ENCODE measurements at places on chromosomes 7 and 10.
A peak's percentile ranks its signal among the peaks of the same experiment; 100 is the strongest.

- DNase-seq: no peak
These were observed 33.5 kb upstream of the CPN1 start for GRCh38 chr10:100114976-100115770.

GRCh38 chr7:4960363-4960762, 1.4 kb upstream of the MMD2 start:
- no peak for DNase-seq

- no peak for DNase-seq
These were observed 210.1 kb upstream of the KMT2E start for GRCh38 chr7:104803931-104804330.

GRCh38 chr7:72325561-72325960, 86.6 kb downstream of the CALN1 start:
- DNase-seq: no peak

DNA sequence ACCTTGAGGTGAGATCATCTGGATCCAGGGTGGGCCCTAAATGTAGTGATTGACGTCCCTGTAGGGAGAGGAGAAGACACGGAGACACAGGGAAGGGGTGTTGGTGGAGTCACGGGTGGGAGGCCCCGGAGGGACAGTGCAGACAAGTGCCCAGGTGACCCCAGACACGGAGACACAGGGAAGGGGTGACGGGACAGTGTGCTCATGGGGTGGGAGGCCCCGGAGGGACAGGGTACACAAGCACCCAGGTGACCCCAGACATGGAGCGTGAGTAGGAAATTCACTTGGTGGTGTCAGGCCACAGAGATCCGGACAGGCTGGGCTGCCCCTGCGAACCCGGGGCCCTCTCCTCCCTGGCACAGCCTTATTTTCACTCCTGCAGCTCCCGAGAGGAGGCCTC, 176.9 kb downstream of the PTPRN2 start:
- no peak for DNase-seq

- no peak for DNase-seq
These were observed 103.9 kb upstream of the EFCAB10 start for GRCh38 chr7:105685161-105685560.

- no peak for DNase-seq
These were observed 20.7 kb downstream of the VSTM4 start for GRCh38 chr10:49094646-49095045.

- DNase-seq: no peak
These were observed 8.0 kb downstream of the COA1 start for GRCh38 chr7:43721193-43721806.

- no peak for DNase-seq
These were observed 307.8 kb upstream of the TPK1 start for GRCh38 chr7:145143685-145144084.

GRCh38 chr10:69421611-69422308, 5.0 kb upstream of the TACR2 start:
- DNase-seq: no peak

DNA sequence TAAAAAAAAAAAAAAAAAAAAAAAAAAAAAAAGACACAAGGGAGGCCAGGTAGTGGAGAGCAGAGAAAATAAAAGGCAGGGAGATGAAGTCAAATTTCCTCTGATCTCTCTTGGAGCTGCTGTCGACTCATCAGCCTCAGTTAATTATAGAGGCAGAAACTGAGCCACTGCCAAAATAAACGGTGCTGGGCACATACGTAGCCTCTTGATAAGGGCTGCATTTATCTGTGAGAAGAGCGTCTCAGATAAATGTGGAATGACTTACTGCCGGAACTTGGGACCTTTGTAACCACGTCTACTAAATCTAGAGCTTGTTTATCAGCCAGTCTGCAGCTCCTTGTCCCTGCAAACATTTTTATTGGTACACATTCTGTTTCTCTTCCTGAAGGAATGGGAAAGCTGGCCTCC, 162.3 kb downstream of the BAMBI start:
- DNase-seq: no peak

- DNase-seq: no peak
These were observed 481.0 kb downstream of the TNS3 start for GRCh38 chr7:47100817-47101435.

DNA sequence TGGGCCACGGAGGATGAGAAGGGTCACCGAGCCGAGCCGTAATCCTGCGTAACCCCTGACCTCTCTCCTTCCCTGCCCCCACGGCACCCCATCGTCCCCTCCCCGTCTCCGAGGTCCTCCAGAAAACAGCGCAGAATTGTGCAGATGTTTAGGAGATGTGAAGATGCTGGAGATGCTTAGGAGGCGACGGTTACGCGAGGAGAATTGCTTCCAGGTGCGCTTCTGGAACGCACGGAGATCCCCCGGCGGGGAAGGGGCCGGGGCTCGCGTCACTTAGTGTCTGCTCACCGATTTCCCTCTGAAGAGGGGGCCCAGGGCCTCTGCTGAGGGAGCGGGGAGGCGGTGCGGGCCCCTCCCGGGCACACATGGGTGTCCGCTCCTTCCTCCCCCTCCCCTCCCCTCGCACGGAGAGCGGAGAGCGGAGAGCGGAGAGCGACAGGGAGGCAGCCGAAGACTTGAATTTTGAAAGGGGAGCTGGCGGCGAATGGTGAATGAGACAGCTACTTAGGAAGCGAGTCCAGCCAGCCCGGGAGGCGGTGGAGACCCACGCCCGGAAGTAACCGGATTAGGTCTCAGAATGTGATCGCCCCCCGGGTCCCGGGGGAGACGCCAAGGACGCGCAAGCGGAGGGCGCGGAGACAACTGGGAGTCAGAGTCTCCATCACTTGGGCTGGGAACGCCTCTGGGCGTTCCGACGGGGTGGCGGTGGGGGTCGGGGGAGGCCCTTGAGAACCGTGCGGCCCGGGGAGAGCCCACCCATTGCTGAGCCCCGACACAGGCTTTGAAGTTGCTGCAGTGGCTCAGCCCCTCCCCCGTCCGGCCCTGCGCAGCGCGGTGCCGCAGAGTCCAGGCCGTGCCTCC, 8.7 kb upstream of the EN2 start:
- DNase-seq: no peak

- no peak for DNase-seq
These were observed 102.9 kb upstream of the NFE2L3 start for GRCh38 chr7:26049081-26049480.

DNA sequence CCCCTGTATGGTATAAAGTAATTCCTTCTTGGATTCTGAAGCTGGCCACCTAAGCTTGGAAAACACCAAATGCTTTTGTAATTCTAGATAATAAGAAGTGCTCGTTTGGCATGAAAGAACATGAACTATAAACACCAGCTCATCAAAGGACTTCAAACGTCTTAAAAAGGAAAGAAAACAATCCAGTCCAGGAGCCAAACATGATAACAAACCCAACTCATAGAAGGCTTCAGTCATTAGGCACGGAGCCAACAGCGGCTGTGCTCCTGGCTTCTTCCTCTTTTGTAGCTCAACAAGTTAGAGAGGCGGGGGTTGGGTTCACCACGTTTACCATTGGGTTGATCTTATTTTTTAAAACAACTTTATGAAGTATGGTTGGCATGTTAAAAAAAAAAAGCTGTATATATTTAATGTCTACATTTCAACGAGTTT, 56.4 kb upstream of the ECHDC3 start:
- peak; percentile 9 for DNase-seq

GRCh38 chr7:69433081-69433480, 165.2 kb upstream of the AUTS2 start:
- DNase-seq: no peak

- no peak for DNase-seq
These were observed 164.7 kb upstream of the KLF6 start for GRCh38 chr10:3949711-3950110.

DNA sequence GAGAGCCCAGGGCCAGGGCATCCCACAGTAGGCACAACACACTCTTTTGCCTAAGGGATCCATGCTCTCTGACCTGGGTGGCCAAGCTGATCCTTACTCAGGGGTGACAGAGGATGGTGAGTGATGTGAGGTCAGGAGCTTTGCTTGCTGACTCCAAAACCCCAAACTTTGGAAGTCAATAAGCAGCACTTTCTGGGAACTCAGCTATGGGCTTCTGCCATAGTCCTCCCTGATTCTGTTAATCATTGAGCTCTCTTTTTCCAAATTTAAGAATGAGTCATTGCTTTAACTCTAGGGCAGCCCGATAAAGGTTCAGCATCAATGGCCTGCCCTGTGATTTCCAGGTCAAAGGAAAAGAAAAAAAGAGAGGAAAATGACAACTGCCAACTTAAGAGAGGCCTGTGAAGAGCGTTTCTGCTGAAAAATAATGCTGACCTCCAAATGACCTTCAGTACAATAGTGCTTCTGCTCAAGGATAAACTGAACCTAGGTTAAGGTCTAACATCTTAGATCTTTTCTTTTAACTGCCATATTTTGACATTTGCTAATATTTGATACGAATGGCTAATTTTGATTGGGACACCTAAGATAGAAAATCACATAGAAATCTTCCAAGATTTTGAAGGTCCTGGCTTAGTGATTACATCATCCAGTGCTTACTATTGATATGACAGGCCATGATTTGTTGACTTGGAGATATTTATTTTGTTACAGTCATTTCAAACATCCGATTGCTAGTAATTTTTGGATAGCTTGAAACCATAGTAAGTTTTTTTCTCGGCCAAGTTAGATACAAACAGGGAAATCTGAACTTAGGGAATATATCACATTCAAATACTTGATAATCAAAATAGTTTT, 20.8 kb upstream of the RELN start:
- DNase-seq: no peak

DNA sequence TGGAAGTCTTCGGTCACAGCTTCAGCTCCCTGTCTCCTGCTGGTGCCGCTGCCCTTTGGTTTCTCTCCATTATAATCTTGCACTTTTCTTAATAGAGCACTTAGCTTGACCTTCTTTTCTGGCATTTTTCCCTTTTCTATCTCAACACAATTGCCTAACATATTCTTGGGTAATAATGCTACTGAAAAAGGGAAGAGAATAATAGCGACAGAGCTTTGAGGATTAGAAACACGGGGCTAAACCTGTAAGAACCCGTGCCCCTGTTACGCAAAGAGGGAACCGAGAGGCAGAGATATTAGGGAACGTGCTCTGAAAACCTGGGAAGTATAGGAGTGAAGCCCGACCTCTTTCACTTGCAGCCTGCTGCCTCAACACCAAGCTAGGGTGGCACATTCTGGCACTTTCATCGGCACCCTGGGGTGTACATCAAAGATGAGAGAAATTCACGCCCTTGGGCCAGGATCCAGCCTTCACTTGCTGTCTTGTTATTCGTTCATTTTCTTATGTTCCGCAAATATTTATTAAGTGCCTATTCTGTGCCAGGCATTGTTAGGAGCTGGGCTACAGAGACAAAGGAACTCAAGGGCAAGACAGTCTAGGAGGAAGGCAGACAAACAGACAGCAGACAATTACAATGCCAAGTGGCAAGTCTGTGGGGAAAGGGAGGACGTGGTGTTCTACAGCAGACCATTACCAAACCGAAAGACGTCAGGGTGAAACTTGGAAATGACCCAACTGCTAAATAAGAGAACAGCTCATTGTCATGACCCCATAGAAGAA, 33.0 kb upstream of the GALNTL5 start:
- DNase-seq: no peak

DNA sequence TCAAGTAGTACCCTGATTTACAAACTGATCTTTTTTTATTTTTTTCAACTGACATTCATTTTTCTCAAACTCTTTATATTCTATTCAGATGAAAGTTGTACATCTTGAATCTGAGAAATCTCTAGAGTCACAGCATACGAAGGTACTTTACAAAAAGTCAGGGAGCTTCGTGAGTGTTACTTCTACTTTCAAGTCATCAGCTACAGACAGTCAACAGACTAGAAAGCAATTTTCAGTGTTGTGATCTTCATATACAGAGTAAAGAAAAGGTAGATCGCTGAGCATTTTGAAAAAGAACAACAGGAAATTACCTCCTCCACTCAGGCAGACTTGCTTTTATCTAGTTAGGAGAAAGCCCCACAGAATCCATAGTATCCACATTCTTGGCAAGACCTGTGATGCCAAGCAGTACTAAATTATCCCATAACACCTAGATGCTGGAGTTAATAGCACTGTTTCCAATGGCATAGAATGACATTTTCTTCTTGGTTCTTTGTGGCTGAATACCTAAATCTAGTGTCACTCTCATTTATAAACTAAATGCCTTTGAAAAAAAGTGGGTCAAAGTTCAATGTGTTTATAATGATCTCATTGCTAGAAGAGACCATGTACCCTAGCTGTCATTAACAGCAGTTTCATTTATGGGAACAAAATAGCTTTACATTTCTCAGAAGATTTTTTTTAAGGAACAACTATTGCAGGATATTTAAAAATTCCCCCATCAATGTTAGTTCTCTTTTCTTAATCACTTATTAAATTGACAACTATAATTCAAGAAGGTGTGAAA, 12.0 kb upstream of the ZNF800 start:
- DNase-seq: no peak

DNA sequence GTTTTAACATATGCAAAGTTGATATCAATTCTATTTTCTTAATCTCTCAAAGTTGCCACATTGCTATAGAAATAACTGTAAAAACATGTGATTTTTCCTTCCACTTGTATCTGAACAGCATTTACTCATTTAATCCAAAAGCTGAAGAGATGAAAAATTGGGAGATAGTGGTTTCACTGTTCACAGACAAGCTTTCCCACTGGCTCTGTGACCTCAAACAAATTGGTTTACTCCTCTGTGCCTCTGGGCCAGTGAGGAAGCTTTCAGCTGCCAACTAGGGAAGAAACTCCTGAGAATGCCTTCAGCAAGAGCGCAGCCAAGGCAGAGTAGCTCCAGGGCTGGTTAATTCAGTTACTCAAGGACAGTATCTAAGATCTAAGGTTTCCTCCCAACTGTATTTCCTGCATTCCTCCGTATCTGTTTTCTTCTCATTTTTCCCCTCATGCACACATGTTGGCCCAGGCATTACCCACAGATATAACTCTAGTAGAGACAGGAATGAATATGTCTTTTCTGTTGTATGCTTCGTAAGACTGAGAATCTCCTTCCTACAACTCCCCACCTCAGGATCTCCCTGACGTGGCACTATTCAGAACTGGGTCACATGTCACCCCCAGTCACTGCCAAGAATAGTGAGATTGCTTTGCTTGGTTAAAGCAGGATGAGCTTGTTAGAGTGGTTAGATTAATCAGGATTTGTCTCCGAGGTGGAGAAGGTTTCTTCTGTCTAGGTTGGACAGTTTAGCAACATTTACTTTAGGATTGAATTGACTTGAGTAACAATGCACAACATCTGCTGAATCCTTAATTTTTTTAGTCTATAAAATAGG, 315.7 kb downstream of the NRG3 start:
- no peak for DNase-seq

DNA sequence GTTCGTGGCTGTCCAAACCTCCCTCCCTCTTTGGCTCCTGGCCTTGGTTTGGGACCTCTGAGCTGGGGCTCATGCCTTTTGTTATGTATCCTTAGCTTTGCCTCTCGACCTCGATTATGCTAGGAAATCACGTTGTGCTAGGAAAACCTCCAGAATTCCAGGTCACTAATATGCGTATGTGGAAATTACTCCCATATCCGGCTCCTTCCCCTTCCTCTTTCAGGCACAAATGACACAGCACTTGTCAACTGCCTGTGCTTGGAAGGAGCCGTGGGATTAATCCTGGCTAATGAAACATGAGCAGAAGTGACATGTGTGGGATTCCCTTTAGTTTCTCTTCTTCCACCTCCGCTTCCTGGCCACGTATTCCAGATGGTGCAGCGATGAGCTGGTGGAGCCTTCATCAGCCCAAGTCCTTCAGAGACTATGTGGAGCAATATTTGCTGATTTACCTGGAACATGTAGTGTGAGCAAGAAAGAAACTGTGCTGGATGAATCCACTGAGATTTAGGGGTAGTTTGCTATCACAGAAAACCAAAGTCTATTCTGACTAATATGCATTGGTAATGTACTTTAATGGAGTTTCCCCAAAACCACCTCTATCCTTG, 149.2 kb downstream of the REEP3 start:
- no peak for DNase-seq

- DNase-seq: no peak
These were observed 215.8 kb upstream of the CCDC6 start for GRCh38 chr10:60122190-60122589.
